Activated CD8-positive, alpha-beta memory T cell treated with anti-CD3 and anti-CD28 coated beads, Interleukin-2, amount 50 U/mL, for 4 hours (primary cell): ENCODE measurements at places on chromosomes 12 and 14.

DNA sequence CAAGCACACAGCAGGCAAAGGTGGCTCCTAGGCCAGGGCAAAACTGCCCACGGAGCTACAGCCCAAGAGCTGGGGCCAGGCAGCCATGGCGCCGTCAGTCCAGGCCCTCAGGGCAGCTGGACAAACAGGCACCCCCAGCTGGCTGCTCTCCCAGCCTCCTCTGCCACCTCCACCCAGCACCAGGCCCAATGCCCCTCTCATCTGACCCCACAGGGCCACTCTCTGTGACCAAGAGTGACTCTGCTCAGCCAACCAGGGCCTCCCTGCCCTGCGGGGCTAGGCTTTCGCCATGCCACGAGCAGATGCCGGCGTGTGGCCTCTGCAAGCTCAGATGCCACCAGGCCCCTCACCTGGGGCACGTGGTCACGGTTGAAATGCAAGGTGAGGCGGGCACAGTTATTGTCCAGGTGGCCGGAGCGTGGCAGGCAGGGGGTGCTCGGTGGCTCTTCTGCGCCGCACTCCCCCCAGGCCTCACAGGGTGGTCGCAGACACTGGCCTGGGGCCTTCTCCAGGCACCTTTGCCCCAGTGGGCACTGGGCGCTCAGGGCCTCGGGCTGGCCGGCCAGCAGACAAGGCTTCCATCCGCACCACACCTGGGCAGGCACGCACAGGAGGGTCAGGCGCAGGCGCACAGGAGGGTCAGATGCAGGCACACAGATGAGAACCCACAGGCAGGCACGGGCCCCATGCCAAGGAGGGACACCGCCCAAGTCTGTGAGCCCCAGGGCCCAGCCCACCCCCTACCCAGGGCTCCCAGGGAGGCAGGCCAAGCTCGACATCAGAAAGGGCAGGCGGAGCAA, 23.0 kb downstream of the JAG2 start:
- no peak for DNase-seq

DNA sequence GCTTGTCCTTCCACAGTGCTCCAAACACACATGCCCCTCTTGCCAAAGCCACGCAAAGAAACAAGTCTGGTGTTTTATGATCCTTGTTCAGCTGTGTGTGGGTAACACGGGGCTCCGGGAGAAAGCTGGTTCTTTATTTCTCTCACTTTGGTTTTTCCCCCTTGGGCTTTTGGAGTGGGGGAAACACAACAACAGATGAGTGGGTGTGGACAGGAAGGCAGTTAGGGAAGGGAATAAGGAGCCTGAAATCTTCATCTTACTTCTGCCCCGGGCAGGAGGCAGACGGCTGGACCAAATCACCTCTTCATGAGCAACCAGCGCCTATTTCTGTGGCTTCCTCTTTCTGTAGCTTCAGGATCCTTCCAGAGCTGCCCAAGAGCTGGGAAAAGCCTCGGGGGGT, 218.5 kb downstream of the PHETA1 start:
- no peak for DNase-seq

DNA sequence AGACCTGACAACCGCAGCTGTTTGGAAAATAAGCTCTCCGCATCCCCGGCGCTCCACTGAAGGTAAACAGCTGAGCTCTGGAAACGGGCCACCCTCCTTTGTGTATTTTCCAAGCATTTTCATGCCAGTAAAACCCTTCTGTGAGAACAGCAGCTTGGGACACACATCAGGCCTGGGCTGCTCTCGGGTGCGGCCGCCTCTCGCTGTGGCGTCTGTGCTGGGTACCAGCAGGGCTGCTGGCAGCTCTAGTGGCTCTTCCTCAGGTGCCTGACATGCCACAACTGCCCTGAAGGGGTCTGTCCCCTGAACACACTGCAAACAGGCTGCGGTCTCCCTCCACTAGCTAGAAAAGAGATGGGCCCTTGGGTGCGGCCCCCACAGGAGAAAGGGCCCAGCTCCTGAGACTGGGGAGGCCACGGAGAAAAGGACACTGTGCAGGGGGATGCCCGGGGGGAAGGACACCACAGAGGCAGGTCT, 96.3 kb downstream of the ITPK1 start:
- no peak for DNase-seq

DNA sequence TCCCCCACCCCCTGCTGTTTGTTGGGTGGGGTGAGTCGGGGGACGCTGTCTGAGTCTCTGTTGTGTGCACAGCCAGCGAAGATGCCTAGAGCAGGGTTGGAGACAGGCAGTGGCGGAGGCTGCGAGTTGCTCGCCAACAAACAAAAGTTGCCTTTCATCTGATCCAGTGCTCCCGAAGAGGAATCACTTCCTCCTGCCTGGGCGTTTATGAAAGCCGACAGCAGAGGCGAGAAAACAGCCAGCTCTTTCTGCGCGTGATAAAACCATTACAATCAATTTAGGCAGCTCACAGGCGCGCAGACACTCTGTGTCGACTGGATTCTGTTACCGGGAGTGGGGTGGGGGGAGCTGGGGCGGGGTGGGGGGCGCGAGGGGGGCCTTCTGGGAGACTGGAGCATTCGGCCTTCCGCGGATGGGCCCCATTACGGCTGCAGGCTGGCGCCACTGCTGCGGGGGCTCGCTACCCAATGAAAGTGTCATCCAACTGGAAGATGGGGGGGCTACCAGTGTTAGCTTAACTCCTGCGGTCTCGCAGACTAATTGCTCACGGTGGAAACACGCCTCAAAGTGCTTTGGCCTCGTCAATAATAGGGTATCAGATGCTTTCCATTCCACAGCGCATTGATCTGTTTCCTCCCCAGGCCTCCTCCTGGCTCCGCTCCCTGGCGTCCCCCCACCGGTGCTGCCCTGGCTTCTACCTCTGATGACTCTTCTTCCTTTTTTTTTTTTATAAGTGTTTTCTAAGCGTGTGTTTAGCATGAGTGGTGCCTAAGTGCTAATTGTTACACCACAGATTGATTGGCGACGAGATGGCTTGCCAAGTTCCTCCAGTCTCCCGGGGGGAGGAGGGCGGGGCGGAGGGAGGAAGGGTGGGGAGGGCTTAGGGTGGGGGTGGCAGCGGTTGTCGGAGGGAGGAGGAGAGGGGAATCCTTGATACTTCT, 678.4 kb downstream of the MED13L start:
- no peak for DNase-seq

DNA sequence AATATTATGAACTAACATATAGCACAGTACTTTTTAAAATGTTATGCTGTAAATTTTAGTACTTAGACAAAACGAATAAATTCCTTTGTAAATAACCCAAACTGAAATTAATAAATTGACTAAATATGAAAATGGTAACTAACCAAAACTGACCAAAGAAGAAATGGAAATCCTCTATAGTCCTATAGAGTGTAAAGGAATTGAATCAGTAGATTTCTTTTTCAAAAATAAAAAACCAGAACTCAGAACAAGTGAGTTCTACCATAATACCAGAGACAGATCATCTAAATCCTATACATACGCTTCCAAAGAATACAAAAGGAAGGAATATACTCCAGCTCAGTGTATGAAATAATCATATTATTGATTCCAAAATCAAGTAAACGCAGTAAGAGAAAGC, 39.8 kb downstream of the TMPRSS12 start:
- DNase-seq = no peak

- DNase-seq = no peak
These were observed 1.7 kb downstream of the M6PR start for GRCh38 chr12:8947737-8948136.

DNA sequence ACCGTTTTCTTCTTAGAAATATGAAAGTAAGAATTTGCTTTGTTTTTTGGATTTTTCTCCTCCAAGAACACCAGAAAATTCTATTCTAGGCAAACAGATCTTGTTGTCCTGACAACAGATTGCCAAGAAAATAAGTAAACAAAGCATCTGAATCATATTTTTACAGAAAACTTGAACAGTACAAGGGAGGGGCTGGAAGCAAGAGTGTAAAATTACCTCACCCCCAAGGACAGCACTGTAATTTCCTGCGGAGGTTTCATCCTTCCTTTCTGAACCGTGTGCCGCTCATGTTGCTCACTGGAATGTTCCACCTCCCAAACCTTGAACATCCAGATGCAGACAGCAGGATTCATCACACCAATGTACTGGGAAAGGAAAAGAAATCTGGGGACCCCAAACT, 5.4 kb upstream of the CAMKK2 start:
- DNase-seq = no peak

DNA sequence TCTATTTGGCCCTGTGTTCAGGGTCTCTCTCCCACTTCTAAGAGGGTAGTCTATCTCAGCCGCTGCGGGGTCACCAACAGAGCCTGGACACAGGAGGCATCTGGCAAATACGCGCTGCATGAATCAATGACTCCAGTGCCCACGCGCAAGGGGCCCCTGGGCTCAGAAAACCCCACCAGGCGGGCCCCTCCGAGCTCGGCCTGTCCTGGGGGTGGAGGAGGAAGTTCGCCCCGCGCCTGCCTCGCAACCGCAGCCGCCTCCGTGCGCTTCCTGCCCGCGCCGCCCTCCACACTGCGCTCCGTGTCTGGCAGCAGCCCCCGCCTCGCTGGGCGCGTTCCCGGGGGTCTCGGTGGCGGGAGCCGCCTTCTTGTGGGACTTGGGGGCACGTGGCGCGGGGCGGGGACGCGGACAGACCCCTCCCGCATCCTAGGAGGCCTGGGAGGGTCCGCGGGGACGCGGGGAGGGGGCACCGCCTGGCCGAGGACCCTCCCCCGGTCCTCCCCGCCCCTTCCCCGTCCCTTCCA, 811 bp upstream of the FBRSL1 start:
- DNase-seq = peak; percentile 69

DNA sequence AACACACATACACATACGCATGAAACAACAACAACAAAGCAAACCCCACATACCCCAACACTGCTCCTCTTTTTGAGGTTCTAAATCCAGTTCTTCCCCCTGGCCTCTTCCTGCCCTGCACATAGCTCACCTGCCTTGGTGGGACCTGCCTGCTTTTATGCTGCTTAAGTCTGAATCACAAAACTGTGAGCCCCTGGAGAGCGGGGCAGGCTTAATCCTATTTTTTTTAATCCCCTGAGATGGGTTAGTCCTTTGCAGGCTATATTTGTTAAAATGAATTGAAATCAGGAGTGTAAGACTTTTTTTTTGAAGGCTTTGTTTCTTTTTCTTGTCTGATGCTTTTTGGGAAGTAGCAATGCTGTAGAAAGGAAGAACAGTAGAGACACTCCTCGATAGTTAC, 84.6 kb upstream of the MAX start:
- no peak for DNase-seq

DNA sequence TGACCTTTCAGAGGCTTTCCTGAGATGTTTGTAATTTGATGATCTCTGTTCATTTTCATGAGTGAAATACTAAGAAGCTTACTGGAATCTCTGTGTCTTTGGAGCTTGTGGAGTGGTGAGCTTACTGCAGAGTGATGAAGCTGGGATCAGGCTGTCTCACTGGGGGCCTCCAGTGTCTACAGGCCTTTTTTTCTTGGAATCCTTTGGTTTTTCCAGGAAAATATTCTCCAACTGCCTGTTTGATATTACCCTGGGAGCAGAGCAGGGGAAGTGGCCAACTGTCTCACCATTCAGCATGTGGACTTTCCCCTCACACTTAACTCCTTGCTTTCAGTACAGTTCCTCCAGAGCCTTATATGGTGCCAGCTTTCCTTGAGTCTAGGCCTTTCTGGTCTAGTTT, 62.0 kb upstream of the KCNA1 start:
- DNase-seq = no peak

GRCh38 chr12:5546616-5547015, 114.7 kb downstream of the NTF3 start:
- no peak for DNase-seq

- no peak for DNase-seq
These were observed 313.1 kb downstream of the GALC start for GRCh38 chr14:87679866-87680265.

DNA sequence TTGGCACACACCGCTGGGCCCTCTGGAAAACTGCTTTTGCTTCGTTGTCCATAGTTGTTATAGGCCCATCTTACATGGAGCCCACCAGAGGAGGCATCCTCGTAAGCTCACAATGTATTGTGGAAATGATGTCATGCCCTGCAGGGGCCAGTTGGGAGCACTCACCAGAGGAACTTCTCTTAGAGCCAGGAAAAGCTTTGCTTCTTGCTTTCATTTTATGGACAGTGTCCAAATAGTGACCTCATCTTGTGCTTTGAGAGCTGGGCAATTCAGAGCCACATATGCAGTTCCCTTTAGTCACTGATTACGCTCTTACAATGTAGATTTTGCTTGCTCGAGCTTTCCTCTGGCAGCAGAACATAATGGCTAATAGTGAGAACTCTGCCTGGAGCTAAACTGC, 275.6 kb downstream of the AACS start:
- no peak for DNase-seq

DNA sequence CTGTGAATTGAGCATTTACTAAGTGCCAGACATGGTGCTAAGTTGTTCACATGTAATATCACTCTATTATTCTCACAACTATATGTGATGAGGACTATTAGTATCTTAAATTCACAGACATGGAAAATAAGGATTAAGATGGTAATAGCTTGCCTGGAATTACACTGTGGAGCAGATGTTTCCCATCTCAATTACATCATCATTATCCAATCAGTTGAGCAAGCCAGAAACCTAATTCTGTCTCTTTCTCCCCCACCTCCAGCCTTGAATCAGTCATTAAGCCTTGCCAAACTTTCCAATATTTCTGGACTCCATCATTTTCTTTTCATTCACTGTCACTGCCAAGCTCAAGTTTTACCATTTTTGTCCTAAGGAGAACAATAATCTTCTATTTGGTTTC, 287.8 kb upstream of the KITLG start:
- DNase-seq = no peak

GRCh38 chr14:91284791-91285548, 40.5 kb upstream of the GPR68 start:
- DNase-seq = no peak

GRCh38 chr14:54680651-54681050, 113.7 kb downstream of the SAMD4A start:
- no peak for DNase-seq

DNA sequence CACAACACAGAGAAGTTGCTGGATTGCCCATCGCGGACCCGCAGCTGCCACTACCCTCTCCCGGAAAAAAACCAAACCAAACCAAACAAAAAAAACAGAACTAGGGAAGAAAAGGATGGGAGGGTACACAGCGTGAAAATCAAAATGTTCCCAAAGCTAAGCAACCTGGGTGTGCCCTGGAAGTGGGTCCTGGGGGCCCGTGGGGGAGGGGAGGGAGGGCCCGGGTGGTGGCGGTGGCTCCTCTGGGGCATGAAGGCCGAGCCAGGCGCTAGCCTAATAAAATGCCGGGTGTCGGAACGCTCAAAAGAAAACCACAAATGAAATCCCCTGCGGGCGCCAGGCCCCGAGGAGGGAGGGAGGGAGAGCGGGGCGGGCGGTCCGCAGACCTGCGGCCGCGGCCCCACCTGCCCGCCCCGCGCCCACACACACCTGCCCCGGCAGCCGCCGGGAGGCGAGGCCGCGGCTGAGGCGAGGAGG, 787 bp downstream of the HECTD4 start:
- no peak for DNase-seq

DNA sequence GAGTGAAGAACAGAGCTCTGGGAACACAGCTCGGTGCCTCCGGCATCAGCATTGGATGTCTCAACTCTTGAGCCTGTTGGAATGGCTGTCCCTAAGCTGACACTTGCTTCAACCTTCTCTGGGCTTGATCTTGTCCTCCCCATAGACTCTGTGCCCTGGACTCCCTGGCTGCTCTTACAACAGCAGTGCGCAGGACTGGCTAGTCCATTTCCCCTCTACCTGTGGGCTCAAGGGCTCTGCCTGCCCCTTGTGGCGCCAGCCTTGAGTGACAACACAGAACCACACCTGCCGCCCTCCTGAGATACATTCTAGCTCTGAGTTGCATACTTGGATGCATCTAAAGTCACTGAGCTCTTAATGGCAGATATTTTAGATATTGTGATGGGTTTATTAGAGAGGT, 6.2 kb downstream of the CRADD start:
- no peak for DNase-seq
